NCI-H1092 treated with DMSO at 0.1 percent for 48 hours (cell line): ENCODE measurements at places on chromosomes 2 and 18.

DNA sequence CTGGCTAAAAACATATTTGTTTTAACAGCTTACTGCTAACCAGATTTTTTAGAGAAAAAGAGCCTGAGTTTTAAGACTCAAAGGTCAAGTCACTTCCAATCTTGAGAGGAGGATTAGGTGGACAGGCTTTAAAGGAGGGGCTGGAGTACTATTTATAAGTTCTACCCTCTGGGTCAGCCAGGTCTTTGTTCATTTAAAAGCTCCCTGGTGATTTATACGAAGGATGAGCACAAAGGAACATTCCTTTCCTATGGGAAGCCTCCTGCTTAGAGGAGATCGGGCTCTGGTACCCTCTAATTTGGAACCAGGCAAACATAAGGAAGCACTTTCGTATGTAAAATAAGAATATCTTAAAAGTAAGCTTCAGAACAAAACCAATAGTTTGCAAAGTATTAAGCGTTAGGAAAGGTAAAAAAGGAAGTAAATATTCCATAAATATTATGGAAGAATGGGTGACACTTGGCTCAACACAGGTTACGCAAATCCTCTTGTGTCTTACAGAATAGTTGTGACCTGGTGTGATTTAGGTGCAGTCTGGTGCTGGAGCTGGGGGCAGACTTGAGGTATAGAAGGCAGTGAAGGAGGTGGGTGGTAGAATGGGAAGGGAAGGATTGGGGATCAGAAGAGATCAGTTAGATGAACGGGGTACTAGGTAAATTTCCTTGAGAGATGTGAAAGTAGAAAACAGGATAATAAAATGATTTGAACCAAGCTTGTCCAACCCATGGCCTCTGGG, 35.6 kb downstream of the PDE6D start:
- DNase-seq: no peak

GRCh38 chr2:131034122-131035051, 58.9 kb downstream of the FAM168B start:
- peak; percentile 48 for DNase-seq

DNA sequence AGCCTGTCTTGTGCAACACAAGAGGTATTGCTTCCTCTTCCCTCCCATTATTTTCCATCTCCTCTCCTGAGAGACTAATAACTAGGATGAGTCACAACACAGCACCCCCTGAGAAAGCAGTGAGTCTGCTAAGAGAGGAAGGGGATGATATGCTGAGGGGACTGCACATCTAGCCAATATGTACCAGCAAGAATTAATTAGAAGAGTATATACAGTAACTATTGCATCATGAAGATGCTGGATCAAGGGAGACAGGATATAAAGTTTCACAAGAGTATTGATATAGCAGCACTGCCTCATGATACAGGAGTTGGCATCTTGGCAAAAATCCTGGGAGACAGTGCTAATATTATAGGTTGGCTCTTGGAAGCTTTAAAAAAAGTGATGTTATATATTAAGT, 289.9 kb upstream of the RBMS1 start:
- DNase-seq: no peak

- no peak for DNase-seq
Measured at GRCh38 chr2:46131-46470, 204 bp downstream of the FAM110C start.

DNA sequence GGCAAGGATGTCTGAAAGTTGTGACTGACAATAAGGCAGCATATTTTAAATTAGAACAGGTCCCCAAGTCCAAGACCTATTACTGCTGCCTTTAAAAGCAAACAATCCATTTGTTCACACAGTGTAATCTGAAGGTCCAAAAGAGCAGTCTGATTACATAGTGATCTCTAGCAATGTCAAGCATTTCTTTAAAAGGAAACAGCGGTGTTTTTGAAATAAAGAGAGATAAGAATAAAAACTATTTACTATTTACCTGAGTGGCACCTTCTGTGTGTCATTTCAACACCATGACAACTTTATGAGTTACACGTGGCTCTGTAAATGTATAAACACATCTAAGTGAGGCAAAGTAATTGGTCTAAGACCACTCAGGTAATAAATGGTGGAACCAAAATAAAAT, 1009.9 kb upstream of the CNTNAP5 start:
- no peak for DNase-seq

DNA sequence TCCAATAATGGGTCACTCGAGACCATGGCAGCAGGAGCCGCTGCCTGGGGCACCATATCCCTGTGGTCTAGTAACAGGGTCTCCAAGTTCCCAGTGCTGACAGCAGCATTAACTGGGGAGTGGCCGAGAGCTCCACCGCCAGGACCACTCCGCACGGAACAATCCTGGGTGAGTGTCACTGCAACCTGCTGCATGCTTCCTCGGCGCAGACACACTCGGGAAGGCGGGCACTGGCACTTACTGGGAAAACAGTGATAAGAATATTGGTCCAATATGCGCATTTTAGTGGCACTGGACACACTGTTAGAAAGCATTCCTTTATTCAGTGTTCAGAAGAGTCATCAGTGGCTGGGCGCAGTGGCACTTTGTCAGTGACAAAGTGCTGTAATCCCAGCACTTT, 29.7 kb downstream of the FAM228A start:
- DNase-seq: no peak

DNA sequence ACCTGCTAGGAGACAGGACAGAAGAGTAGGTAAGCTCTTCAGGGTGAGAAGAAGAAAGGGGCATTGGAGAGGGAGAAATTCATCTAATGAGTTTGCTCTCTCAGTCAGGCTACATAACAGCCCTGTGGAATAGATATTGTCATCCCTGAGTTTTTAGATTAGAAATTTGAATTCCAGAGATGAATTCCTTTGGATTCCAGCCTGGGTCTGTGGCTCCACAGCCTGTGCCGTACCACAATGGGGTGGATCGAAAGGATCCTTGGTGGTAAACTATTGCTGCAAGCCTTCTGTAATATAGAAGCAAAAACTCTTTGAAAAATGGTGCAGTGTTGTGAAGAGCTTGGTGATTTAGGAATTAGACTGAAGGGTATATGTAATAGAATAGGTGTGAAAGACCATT, 21.0 kb downstream of the MYO1B start:
- DNase-seq: no peak

- DNase-seq: no peak
Measured at GRCh38 chr2:190574169-190574568, 39.6 kb upstream of the NEMP2 start.

DNA sequence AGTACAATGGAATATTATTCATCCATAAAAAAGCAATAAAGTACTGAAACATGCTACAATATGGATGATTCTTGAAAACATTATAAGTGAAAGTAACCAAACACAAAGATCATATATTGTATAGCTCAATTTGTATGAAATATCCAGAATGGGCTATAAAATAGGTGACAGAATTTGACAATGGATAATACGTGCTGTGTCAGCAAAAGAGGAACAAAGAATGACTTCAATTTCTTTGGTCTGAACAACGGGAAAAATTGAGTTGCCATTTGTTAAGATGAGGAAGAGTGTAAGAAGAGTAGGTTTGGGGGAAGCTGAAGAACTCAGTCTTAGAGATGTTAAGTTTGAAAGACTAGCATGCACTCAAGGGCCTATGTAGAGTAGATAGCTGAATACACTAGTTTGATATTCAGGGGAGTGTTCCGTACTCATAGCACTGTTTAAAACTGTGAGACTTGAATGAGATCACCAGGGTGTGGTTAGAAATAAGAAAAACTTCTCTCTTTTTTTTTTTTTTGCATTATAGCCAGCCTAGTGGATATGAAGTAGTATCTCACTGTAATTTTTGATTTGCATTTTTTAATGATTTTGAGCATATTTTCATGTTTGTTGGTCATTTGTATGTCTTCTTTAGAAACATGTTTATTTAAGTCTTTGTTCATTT, 213.6 kb downstream of the NR4A2 start:
- no peak for DNase-seq

DNA sequence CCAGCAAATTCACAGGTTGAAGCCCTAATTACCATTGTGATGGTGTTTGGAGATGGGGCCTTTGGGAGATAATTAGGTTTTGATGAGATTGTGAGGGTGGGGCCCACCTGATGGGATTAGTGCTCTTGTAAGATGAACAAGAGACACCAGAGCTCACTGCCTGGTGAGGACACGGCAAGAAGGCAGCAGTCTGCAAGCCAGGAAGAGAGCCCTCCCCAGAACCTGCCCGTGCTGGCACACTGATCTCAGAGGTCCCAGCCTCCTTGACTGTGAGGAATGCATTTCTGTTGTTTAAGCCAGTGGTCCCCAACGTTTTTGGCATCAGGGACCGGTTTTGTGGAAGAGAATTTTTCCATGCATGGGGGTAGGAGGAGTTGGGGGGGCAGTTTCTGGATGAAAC, 240.7 kb downstream of the KLHL29 start:
- DNase-seq: no peak

GRCh38 chr18:30265190-30265589, 777.4 kb downstream of the DSC3 start:
- no peak for DNase-seq

- DNase-seq: no peak
Measured at GRCh38 chr18:20975077-20975476, 136.5 kb downstream of the ROCK1 start.
